ENCODE measurements at places on chromosomes 2 and 18. TPM values are rescaled to one million over a fixed set of nuclear protein-coding genes. Genes with fewer than 3 reads are reported as not detected.

Gene GYPC
- total RNA-seq = 138 TPM

Gene CDCA7
- not detected for total RNA-seq

Gene RNF138
- 21.9 TPM for total RNA-seq

Gene LOXHD1
- 0.33 TPM for total RNA-seq

Gene CD8B2
- total RNA-seq = not detected

Gene EFEMP1
- 424 TPM for total RNA-seq

Gene TUBA3D
- total RNA-seq = not detected

Gene KRTCAP3
- total RNA-seq = 2.0 TPM

Gene BCL11A
- 2.0 TPM for total RNA-seq

Gene MSGN1
- total RNA-seq = not detected

Gene ERMN
- total RNA-seq = 0.16 TPM

Gene KCNS3
- total RNA-seq = 3.6 TPM

Gene NPAS2
- total RNA-seq = 15.1 TPM

Data from subcutaneous adipose tissue (tissue), 4 donors.